ENCODE measurements at places on chromosomes 1 and 21. TPM values are rescaled to one million over a fixed set of nuclear protein-coding genes. Genes with fewer than 3 reads are reported as not detected.

- no peak for DNase-seq
These were observed 2.9 kb downstream of the PAX7 start for GRCh38 chr1:18633422-18634155.

DNA sequence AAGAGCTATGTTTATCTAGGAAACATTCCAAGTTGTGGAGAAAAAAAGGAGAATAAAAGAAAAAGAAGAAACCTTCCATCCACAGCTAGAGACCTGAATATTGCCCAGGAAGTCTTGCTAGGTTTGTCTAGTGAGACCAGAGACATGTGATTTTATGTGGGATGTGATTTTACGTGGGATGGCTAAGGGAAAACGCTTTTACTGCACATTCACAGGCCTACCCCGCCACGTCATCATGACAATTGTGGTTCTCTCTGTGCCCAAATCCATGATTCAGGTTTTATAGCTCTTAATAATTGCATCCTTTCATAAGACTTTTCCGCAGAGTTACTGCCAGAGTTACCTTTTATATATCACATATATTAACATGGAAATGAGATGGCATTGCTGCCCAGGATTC is 86.4 kb upstream of the SSX2IP start:
- no peak for DNase-seq

DNA sequence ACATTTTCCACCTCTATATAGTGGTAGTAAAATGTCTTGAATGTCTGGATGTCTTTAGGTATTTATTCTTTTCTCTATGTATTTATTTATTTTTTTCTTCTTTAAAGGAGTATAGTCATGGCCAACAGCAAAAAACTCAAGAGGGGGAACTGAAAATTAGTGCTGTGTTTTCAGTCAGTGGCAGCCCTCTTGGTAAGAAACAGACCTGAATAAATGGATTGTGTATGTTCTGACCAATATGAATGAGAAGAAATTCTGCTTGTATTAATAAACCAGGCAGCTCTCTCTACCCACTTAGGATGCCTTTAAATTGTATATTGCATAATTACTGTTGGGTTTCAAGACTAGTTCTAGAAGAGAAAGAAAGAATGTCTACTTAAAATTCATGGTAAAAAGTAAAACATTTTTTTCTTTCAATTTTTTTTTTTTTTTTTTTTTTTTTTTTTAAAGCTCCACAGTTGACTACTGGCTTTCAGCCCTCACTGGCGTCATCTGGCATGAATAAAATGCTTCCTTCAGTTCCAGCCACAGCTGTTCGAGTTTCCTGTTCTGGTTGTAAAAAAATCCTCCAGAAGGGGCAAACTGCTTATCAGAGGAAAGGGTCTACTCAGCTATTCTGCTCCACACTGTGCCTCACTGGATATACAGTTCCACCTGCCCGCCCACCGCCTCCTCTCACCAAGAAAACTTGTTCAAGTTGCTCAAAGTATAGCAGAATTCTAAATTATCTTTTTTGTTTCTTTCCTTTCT is 101.6 kb downstream of the ZMYM4 start:
- peak; percentile 71 for DNase-seq

- no peak for DNase-seq
These were observed 328.3 kb upstream of the ADGRL2 start for GRCh38 chr1:81472387-81472786.

DNA sequence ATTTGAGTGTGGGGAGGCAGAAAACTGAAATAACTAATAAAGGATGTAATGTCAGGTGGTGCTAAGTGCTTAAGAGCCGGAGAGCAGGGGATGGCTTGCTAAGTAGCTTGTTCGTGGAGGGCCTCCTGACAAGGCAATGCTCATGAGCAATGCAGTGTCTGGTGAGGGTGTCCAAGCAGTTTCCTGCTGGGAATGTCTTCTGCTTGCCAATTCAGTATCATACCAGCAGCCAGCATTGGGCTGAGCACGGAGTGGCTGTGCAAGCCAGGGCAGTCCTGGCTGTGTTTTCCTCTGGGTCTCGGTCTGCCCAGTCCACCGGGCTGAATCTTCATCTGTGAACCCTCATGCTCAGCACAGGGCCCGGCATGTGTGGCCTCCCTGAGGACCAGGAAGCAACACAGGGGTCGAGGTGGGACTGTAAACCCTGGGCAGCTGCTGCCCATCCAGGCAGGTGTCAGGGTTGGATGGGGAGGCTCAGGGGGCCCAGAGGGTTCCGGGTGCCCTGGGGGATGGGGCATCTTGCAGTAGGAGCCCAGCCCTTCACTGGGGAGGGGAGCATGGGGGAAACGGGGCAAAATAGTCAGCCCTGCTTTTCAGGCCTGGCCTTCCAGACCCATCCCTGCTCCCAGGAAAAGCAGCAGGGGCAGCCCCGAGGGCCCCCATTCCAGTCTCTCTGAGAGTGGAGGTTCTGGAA is 27.5 kb downstream of the EDN2 start:
- DNase-seq: peak; percentile 19

GRCh38 chr21:39258207-39258606 is 55.2 kb downstream of the BRWD1 start:
- no peak for DNase-seq

- DNase-seq: no peak
These were observed 70.1 kb downstream of the EPHB2 start for GRCh38 chr1:22780696-22781095.

DNA sequence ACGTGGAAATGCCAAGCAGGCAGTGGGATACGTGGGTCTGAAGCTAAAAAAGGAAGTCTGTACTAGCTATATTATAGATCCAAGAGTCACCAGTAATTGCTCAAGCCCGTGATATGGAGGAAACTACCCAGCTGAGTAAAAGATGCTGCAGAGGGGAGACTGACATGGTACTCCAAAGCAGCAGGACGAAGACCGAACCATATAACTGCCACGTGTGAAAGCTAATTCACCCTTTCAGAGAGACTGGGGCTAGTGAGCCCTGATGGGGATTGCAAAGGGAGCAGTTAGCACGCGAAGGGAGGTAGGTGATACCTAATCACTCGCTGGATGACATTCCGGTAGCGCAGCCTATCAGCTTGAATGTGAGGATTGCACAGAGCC is 316 bp downstream of the AP4B1 start:
- DNase-seq: no peak

FOXO6 gene
- total RNA-seq: 10.0 TPM

MPZ gene
- total RNA-seq: 9.0 TPM

KCNH1 gene
- 1.4 TPM for total RNA-seq
